Esophagus squamous epithelium (tissue), 5 donors: ENCODE measurements at places on chromosomes 6 and 20.

DNA sequence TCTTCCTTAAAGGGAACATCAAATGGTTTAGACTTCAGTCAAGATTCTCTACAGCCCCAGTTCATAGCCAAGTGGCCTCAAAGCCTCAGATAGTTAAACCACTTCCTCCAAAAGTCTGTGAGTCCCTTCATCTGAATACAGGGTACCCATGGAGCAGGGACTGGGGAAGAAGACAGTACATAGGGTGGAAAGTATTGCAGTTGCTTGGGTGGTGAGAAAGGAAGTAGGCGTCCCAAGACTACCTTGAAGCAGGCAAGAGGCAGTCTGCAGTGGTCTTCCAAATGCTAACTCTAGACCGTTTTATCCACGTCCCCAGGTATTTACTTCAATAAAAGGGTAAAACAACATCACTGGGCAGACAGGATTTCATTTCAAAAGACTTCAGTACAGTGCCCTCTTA lies 2.0 kb downstream of the FYN start:
- no peak for DNase-seq

DNA sequence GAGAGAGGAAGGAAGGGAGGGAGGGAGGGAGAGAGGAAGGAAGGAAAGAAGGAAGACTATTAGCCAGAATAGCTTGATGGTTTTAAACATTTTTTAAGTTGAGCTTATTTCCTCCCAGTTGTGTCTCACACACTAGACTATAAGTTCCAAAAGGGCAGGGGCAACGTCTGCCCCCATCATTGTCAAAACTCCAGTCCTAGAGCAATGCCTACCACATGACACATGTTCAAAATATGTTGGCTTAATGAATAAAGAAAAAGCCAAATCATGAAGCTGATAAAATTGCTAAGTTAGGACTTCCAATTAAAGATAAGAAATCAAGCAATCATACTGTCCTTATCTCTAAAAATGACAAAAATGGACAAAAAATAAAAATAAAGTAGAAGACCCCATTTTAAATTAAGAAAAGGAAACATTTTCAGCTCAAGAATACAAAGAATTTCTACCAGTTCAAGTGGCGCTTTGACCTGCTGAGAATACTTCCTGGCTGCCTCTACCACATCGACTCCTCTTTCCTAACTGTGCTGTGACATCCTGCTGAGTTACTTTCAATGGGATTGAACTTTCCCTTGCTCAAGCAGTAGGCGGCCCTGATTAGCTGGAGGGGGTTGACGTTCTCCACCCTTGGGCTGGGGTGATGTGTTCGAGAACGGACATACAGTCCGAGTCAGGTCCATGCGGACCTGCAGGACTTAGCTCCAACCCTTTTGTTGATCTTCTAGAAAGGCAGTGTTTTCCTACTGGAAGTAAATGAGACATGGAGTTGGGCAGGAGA lies 283.9 kb upstream of the FOXQ1 start:
- no peak for DNase-seq

DNA sequence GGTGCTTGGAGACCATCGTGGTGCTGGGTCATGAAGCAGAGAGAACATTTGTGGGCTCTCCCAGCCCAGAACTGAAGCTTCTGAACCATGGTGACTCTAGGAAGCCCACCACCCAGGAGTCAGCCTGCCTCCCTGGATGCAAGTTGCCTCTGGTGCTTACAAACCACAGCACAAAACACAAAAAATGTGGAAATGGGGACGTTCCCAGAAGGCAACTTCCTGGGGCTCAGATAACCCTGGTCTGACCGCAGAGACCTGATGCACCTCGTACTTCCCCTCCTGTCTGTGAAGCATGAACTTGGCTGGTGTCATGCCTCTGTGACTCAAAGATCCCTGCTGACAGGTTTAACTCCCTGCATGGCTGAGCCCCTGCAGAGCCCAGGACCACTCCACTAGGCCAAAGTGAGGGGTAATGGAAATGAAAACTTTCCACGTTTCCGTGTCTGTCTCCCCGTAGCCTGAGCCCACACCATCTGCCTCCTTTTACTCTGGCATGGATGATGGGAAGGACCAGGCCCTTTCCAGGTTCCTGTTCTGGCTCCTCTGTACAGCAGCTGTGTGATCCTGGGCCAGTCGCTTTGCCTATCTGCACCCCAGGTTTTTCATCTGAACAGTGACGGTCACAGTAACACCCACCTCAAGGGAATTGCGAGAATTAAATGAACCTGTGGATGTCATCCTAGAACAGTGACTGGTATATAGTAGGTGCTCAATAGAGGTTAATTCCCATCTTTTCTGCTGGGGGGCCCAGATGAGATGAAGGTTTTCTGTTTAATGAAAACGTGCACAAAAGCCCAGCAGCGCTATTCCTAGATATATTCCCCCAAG lies 57.7 kb downstream of the PPP1R16B start:
- no peak for DNase-seq

GRCh38 chr20:54355631-54356280 lies 119.6 kb upstream of the DOK5 start:
- DNase-seq: no peak

DNA sequence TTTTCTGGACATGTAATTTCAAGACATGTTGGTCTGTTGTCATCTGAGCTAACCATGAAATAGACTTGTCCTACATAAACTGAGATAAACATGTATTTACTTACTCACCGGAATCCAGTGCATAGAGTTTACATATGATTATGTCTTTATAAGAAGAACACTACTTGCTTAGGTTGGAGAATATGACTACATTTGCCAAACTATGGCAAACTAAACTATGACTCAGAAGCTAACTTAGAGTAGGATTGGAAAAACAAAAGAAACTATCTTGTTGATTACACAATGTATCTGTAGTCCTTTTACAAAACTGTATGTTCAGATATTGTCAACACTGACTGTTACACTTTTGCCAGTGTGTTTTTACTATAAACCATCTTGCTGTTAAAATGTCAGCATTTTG lies 113.3 kb downstream of the CRYBG1 start:
- DNase-seq: no peak

DNA sequence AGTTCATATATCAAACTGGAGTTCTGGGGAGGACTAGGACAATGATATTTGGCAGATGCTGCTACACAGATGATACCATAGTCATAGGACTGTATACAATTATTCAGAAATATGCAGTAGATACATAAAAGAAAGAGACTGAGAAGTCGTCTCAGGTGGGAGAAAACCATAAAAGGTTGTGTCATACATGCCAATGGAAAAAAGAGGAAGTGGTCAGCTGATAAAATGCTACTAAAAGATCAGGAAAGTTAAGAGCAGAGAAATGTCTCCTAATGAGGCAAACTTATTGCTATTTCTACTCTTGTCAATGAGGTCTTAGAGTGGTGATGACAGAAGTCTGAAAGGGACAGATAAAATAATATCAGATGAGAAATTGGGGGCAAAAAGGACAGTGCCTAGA lies 407.6 kb downstream of the COL12A1 start:
- no peak for DNase-seq

DNA sequence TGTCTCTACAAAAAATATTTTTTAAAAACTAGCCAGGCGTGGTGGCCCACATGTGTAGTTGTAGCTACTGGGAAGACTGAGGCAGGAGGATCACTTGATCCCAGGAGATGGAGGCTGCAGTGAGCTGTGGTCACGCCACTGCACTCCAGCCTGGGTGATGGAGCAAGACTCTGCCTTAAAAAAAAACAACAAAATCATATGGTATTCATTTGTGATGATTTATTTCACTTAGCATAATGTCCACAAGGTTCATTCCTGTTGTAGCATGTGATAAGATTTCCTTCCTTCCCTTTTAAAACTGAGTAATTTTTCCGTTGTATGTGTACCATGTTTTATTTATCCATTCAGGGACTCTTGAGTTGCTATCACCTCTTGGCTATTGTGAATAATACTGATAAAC lies 26.2 kb downstream of the TMEM170B start:
- no peak for DNase-seq

GRCh38 chr20:62217913-62218773 lies 1.9 kb downstream of the HRH3 start:
- DNase-seq: no peak

DNA sequence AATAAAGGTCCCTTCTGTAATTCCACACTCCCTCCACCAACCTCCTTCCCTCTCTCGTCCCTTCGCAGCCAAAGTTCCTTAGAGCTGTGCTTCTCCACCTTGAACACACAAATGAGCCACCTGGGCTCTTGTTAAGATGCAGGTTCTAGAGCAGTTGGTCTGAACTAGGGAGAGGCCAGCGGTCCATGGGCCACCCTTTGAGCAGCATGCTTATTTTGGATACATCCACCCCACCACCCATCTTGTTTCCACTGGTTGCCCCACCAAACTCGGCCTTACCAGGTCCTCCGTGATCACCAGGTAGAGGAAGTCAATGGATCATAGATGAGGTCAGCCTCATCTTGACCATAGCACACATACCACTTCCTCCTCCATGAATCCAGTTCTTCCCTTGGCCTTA lies 7.3 kb upstream of the BPIFA2 start:
- DNase-seq: no peak

DNA sequence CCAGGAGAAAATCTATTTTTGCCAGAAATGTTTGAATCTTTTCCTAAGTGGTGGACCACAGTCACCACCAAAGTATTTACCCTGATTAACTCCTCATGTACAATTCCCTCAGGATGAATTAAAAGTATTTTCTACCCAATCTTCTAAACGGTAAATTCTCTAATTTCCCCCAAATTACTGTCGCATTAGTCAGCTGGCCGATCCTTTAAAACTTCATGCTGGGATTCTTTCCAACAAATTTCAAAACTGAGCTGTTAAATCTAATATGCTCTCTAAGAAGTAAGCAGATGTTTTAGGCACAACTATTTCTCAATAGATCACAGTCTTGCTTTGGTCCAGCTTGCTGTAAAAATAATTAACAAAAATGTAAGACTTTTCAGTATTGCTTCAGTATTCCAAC lies 447.2 kb downstream of the FRK start:
- DNase-seq: no peak

- no peak for DNase-seq
Measured at GRCh38 chr20:53208110-53208832, 236.1 kb downstream of the TSHZ2 start.

DNA sequence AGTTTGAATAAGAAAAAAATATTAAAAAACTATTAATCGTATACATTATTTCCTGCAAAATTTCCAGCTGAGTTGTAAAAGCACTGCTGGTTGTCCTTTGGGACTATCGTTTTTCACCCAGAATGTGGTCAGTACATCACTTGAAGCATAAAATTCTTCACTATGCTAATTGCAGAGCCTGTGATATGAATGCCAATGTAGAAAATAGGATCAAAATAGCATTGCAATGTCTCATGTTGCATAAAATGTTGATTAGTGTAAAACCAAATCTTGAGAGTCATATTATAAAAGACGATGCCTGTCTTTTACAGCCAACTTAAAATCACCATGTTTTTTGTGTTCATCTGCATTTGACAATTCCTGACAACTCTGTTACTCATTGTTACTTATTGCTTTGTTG lies 207.7 kb downstream of the MMUT start:
- no peak for DNase-seq

DNA sequence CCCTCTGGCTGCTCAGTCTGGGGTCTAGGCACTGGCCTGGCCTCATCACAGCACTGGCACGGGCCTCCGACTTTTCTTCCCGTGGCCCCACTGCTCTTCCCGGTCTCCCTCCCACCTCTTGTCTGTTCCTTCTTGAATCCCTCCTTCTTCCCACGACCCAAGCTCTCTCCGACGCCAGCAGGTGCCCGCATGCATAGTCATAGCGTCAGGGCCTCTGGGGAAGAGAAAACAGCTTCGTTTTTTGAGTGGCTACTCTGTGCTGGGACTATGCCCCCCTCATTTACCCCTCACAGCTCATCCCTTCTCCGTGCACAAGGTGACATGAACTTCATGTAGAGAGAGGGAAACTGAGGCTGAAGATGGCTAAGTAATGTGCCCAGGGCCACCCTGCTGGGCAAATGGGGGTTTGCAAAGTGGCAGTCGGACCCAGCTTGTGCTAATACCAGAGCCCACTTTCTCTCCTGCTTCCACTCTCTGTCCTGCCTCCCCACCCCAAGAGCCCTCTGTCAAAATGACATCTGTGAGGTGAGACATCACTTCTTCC lies 59.2 kb downstream of the SYNJ2 start:
- no peak for DNase-seq

- no peak for DNase-seq
Measured at GRCh38 chr6:82750556-82750955, 315.1 kb downstream of the UBE3D start.

GRCh38 chr6:139030228-139030963 lies 1.9 kb downstream of the ABRACL start:
- DNase-seq: no peak

DNA sequence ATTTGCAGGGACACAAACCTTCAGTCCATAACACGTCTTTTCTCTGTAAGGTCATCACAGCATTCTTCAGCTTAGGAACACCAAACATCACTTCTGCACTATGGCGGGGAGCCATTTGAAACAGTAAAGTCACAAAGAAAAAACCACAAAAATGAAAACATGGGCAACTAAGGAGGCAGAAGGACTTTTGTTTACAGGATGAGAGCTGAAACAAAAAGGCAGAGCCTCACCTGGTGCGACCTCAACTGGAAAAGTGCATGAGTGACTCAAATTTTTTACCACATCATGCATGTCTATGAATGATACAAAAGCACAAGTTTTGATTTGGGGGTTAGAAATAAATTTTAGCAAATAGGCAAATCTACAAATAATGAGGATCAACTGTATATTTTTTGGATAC lies 68.2 kb upstream of the TNFAIP3 start:
- DNase-seq: no peak

DNA sequence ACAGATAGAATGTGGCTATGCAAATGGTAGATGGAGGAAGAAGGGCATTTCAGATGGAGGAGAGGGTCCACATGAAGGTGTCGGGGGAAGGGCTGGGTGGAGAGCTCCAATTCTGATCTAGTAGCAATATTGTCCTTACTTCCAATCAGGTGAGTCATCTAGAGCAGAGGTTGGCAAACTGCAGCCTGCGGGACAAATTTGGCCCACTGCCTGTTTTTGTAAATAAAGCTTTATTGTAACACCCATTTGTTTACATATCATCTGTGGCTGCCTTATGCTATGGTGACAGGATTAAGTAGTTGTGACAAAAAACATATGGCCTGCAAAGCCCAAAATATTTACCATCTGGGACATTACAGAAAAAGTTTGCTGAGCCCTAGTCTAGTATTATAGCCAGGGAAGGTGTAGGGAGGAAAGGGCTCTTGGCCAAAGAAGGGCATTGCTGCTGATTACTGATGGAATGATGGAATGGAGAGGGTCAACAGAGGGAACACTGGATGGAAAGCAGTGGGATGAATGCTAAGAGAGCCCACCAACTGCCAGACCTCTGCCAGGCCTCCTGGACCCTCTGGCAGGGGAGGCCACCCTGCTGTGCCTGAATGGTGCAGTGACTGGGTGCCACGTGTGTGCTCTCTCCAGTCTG lies 79.8 kb downstream of the SLC22A23 start:
- no peak for DNase-seq
